ENCODE measurements at places on chromosomes 5 and 9. TPM values are rescaled to one million over a fixed set of nuclear protein-coding genes. Genes with fewer than 3 reads are reported as not detected.

FRRS1L gene
- total RNA-seq, result under 0.01 TPM

PCDHAC2 gene
- 0.32 TPM for total RNA-seq

ARHGEF39 gene
- 0.65 TPM for total RNA-seq

KIF4B gene
- total RNA-seq, result 0.38 TPM

SLC22A4 gene
- 4.7 TPM for total RNA-seq

NKD2 gene
- total RNA-seq, result 3.1 TPM

C5orf58 gene
- not detected for total RNA-seq

IL4 gene
- total RNA-seq, result not detected

KCTD16 gene
- 0.06 TPM for total RNA-seq

FCN2 gene
- not detected for total RNA-seq

PCDHGA5 gene
- total RNA-seq, result 0.49 TPM

COL5A1 gene
- total RNA-seq, result 7.4 TPM

DBH gene
- total RNA-seq, result not detected

FOXD4L4 gene
- 0.38 TPM for total RNA-seq

INSL4 gene
- not detected for total RNA-seq

SEMA6A gene
- 6.6 TPM for total RNA-seq

Measured in bladder microvascular endothelial cell (primary cell).